ENCODE measurements at places on chromosomes 12 and 14. TPM values are rescaled to one million over a fixed set of nuclear protein-coding genes. Genes with fewer than 3 reads are reported as not detected.

The MSI1 gene
- 0.67 TPM for total RNA-seq

DNA sequence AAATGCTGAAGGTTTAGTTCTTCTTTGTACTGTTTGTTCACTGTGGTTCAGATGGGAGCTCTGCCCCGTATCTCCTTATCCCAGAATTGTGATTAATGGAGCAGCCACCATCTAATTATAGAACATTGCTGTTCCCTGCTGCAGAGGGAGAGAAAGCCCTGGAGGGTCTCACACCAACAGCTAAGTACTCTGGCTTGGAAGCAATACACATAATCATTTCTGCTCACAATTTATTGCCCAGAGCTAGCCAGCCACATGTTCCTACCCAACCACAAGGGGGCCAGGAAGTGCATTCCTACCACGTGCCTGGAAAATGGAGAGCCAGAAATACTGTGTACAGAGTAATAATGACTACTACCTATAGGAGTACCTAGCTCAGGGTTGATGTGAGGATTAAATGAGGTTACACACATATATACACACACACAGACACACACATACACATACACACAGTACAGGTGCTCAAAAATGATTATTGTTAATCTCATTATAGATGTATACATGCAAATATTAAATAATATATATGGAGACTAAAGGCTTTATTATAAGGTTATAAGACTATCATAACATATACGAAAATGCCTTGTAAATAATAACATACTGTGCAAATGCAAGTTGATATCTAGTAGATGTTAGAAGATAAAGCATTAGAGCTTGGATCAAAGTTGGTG, 22.3 kb downstream of the MSRB3 start:
- H3K27me3 ChIP-seq = no peaks in the 10 kb centered on the region
- no peaks in the 10 kb centered on the region for H3K4me1 ChIP-seq
- no peak for DNase-seq
- no peaks in the 10 kb centered on the region for H3K36me3 ChIP-seq

DNA sequence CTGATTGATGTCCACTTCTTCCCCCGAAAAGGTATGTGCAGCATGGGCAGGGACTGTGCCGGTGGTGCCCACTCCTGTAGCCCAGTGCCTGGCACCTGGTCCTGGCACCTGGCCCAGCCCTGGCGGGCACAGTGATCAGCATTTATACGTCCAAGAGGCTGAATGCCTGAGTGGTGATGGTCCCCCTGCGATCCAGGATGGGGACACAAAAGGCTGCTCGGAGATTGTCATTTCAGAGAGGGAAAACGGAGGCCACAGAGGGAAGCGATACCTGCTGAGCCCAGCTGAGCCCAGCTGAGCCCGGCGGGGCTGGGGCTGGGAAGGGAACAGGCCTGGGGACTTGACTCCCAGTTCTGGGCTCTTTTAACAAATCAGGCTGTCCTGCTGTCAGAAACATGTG, 55.8 kb downstream of the PRIMA1 start:
- no peaks in the 10 kb centered on the region for H3K27me3 ChIP-seq
- no peaks in the 10 kb centered on the region for H3K36me3 ChIP-seq
- DNase-seq = no peak
- H3K27ac ChIP-seq = no peak overlapping the region

- H3K36me3 ChIP-seq = no peaks in the 10 kb centered on the region
- H3K4me3 ChIP-seq = no peak overlapping the region
- H3K4me1 ChIP-seq = no peaks in the 10 kb centered on the region
Measured at GRCh38 chr12:22353615-22354325, 19.3 kb upstream of the ST8SIA1 start.

GRCh38 chr12:2251526-2252209, 198.9 kb downstream of the CACNA1C start:
- H3K4me1 ChIP-seq = peaks cover 11% of the 10 kb centered on the region
- no peak for DNase-seq

DNA sequence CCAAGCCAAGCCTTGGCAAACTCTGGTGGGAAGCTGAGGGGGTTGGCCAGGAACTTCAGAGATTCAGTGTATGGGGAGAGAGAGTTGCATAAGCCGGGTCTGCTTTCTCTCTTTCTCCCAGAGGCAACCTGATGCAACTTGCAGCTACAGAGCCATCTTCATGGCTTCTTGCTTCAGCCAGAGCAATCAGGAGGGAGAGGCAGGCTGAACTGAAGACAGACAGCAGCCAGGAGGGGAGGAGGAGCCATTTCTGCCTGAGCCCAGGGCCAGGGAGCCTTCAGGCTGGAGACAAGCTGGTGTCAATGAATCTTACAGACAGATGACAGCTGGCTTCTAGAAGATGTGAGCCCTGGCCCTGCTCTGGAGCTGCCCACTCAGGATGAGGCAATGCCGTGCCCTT, 18.7 kb downstream of the NPC2 start:
- H3K27ac ChIP-seq = no peak overlapping the region
- H3K36me3 ChIP-seq = peaks cover 3% of the 10 kb centered on the region
- no peak overlapping the region for H3K4me3 ChIP-seq
- DNase-seq = no peak
- H3K27me3 ChIP-seq = no peaks in the 10 kb centered on the region

DNA sequence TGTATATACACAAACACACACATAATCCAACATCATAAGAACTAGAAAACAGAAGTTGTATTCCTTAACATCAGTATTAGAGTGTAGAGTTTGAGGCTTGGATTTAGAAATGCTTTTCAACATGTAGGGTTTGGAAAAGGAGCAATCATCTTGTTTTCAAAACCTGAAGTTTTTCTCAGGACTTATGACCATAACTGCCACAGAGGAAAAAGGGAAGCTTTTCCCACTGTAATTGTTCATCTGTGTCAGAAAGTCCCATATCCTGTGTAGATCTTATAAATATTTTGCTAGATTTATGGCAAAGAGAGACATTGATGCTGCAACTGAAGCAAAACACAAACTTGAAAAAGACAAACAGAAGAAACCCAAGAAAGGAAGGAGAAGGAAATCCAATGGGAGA, 115.7 kb downstream of the GRIP1 start:
- H3K36me3 ChIP-seq = no peaks in the 10 kb centered on the region
- no peaks in the 10 kb centered on the region for H3K4me1 ChIP-seq
- no peaks in the 10 kb centered on the region for H3K27me3 ChIP-seq
- no peak for DNase-seq
- no peak overlapping the region for H3K4me3 ChIP-seq

The CHGA gene
- not detected for total RNA-seq

DNA sequence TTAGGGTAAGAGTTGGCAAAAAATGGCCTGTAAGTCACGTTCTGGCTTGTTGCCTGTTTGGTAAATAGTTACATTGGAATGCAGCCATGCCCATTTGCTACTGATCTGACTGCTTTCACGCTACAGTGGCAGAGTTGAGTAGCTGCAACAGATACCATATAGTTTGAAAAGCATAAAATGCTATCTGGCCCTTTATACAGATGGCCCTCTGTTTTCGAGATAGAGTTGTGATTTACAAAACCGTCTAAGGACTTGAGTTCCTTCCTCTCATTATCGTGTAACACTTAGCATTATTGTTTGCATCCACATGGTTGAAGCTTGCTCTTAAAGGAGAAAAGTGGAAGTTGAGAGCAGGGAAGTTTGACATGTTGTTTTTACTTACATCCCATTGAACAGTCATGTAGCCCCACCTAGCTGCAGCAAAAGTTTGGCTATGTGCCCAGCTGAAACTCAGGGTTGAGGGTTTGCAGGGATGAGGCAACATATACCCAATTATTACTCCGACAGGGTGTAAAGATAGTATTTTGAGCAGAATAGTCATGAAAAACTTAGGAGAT, 11.3 kb upstream of the SCFD1 start:
- H3K27me3 ChIP-seq = no peaks in the 10 kb centered on the region
- peak; percentile 72 for DNase-seq
- peaks cover 5% of the 10 kb centered on the region for H3K4me1 ChIP-seq
- H3K27ac ChIP-seq = no peak overlapping the region
- no peak overlapping the region for H3K4me3 ChIP-seq

The OR10G2 gene
- total RNA-seq = not detected

The RAD51B gene
- 39.6 TPM for total RNA-seq

GRCh38 chr12:128661226-128661569, 162.6 kb downstream of the SLC15A4 start:
- H3K4me3 ChIP-seq = no peak overlapping the region
- H3K36me3 ChIP-seq = no peaks in the 10 kb centered on the region
- no peak overlapping the region for H3K27ac ChIP-seq
- H3K4me1 ChIP-seq = no peaks in the 10 kb centered on the region

- no peaks in the 10 kb centered on the region for H3K27me3 ChIP-seq
- H3K4me1 ChIP-seq = no peaks in the 10 kb centered on the region
- H3K4me3 ChIP-seq = no peak overlapping the region
Measured at GRCh38 chr12:105850103-105850968, 288.4 kb downstream of the NUAK1 start.

The RAB15 gene
- total RNA-seq = 18.6 TPM

All from upper lobe of left lung (tissue), 6 donors.